ENCODE measurements at places on chromosomes 6 and 20.

- no peak for DNase-seq
Observed at GRCh38 chr20:10805764-10806163, 132.0 kb upstream of the JAG1 start.

DNA sequence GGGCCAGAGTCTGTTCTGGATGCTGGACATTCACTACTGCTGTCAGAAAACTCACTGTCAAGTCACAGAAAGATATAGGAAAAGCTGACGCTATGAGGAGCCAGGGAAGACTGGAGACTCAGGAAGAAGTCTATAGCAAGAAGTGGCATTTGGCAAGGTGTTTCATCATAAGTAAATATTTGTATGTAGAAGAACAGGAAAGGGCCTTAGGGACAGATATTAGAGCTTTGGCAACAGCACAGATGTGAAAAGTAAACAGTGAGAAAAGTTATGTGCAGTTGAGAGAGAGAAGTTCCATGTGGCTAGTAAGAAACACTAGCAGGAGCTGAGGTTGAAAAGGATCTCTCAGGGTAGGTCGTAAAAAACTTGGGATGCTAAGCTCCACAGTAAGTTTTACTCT, 868.9 kb downstream of the PHF3 start:
- no peak for DNase-seq

GRCh38 chr6:40996591-40997233, 42.3 kb downstream of the UNC5CL start:
- DNase-seq = no peak

- DNase-seq = no peak
Observed at GRCh38 chr6:2988094-2988425, 11.6 kb upstream of the NQO2 start.

GRCh38 chr6:107917451-107918375, 40.3 kb downstream of the SEC63 start:
- DNase-seq = no peak
